Urinary bladder (tissue), 4 donors: ENCODE measurements at places on chromosomes 12 and 14. TPM values are rescaled to one million over a fixed set of nuclear protein-coding genes. Genes with fewer than 3 reads are reported as not detected.

- DNase-seq = no peak
Measured at GRCh38 chr12:52323001-52323400, 1.8 kb upstream of the KRT83 start.

GRCh38 chr14:71336489-71337192, 429.4 kb downstream of the PCNX1 start:
- no peak for DNase-seq

DNA sequence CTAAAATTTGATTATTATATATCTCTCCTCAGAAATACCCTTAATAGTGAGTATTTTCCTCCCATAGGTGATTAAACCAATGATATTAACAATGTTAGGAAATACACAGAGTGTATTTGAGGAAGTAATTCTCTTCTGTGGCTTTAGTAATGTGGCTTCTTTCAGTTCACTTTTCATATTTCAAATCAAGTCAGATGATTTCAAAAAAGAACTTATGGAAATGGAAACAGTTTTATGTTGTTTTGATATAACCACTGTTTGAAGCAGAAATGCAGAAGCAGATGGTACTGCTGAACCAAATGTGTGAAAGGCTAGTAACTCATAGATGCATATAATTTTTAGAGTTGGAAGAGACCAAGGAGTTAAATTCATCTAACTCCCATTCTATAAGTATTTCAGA, 1.9 kb upstream of the GPR33 start:
- no peak for DNase-seq

- DNase-seq = no peak
Measured at GRCh38 chr14:90610346-90611040, 205.7 kb downstream of the TTC7B start.

GRCh38 chr12:22491034-22491433, 53.3 kb downstream of the C2CD5 start:
- DNase-seq = no peak

- DNase-seq = no peak
Measured at GRCh38 chr14:67665868-67666267, 8.6 kb downstream of the VTI1B start.

- no peak for DNase-seq
Measured at GRCh38 chr12:24718617-24719016, 230.3 kb downstream of the BCAT1 start.

GRCh38 chr14:29351996-29352705, 575.5 kb downstream of the PRKD1 start:
- DNase-seq = no peak

- no peak for DNase-seq
Measured at GRCh38 chr14:76212242-76212641, 60.5 kb downstream of the GPATCH2L start.

DNA sequence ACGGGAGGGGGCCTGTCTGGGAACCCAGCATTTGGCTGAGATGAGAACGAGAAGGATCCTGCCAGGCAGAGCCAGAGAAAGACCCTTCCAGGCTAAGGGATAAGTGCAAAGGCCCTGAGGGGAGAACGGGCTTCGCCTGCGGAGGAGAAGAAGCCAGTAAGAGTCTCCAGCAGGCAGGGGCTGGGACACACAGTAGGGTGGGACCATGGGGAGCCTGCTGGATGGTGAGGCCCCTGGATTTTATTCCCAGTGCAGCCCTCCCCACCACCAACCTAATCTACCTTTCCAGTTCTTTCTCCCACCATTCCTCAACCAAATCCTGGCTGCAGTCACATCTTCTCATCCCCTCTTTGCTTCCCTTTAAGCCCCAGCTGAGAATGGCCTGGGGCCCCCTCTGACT, 12.6 kb downstream of the RAPGEF3 start:
- no peak for DNase-seq

GRCh38 chr12:72006766-72007165, 68.1 kb downstream of the TPH2 start:
- no peak for DNase-seq

- DNase-seq = no peak
Measured at GRCh38 chr14:35121026-35121886, 534 bp downstream of the PPP2R3C start.

DNA sequence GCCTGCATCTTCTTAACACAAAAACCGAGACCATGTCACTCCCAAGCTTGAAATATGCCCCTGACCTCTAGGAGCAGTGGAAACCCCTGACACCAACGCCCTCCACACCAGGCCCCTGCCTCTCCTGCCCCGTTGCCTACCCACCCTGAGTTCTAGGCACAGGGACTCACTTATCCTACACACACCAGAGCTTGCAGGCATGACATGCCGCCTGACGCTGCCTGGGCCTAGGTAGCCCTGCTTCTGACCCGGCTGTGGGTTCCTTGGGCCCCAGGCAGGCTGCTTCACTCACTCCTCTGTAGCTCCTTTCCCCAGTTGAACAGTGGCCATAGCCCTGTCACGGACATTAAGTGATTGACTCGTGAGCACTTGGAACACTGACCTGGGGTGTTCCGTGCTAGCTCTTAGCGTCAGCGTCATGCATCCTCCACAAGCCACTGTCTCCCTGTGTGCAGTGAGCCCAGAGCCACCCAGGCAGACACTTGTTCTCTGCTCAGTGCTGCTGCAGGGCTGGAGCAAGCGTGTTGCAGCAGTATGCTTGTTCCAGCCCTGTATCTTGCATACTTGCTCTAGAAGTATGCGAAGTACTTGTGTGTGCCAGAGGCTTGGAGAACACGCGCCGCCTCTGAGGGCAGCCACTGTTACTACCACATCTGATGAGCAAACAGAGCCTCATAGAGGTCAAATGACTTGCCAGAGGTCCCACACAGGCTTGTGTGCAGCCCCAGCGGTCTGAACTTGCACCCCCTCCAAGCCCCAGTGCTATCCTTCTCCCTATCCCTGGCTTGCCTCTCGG, 15.6 kb downstream of the OTUB2 start:
- DNase-seq = no peak

GRCh38 chr12:46430340-46430948, 57.9 kb upstream of the SLC38A2 start:
- no peak for DNase-seq

- DNase-seq = no peak
Measured at GRCh38 chr12:54002278-54002914, 2.4 kb downstream of the HOXC9 start.

GRCh38 chr12:49537752-49538509, 899 bp upstream of the KCNH3 start:
- no peak for DNase-seq

DNA sequence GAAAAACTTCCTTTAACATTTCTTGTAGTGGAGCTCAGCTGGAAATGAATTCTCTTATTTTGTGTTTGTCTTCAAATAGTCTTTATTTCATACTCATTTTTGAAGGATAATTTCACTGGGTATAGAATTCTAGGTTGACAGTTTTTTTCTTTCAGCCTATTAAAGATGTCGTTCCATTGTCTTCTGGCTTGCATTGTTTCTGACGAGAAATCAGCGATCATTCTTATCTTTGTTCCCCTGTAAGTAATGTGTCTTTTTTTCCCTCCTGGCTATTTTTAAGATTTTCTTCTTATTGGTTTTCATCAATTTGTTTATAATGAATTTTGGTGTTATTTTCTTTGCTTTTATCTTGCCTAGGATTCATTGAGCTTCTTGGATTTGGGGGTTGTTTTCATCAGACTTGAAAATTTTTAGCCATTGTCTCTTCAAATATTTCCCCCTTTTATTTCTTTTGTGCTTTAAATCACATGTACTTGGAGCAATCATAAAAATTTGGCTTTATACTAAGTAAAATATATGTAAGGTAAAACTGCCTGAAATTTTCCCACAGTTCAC, 89.4 kb downstream of the UNC79 start:
- DNase-seq = no peak

DNA sequence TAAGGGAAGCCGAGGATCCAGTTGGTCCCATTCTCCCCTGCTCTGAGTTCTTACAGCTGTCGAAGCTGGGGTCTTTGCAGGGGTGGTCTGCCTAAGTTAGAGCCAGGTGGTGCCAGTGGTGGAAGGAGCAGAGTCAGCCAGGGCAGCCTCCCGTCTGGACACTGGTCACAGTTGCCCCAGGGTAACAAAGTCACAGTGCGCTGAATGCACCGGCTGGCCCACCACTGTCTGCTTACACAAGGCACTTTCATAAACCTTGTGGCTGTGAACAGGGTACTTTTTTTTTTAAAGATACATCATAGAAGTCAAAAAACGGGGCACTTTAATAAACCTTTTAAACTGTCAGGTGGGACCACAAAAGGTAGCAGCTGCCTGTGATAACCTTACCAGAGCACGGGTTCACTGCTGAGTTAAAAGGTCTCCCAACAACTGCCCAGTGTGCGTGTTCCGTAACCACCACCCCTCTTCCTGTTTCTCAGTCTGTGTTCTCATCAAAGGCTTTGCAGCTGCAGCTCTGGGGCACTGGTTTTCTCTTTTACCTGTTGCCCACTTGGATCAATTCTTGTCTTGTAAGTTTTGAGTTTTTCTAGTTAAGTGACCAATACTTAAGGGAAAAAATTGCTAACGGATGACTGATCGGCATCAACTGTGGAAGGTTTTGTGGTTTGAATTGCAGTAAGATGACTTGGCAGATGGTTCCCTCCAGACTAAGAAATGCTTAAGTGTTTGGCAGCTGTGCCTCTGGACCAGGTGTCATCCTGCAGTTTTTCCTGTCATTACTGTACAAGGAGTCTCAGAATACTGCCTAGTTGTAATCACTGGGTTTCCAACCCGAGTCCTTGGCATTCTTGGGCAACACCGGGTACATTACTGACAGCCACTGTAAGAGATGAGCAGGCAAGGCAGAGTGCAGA, 55.9 kb downstream of the DYNC1H1 start:
- DNase-seq = no peak

DNA sequence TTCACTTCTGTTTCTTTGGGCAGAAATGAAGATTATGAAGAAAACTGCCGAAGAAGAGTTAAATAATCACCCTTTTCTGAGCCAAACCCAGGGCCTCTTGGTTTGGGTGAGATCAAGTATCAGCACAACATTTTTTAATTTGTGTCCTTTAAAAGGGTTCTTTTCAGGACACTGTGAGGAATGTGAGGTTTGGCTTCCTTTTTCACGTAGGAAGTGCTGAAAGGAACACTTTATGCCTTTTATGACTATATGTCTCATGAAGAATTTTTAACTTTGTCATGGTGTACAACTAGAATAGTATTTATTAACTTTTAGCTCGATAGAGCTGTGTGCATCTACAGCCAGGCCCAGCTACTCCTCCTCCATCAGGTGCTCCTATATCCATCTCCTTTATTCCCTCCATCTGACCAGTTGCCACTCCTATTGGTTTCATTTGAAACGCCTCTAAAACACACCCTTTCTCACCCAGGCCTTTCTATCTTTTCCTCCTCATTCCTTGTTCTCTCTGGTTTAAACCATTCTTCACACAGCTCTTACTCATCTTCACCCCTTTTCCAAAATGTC, 103.6 kb upstream of the LRIG3 start:
- no peak for DNase-seq

DNA sequence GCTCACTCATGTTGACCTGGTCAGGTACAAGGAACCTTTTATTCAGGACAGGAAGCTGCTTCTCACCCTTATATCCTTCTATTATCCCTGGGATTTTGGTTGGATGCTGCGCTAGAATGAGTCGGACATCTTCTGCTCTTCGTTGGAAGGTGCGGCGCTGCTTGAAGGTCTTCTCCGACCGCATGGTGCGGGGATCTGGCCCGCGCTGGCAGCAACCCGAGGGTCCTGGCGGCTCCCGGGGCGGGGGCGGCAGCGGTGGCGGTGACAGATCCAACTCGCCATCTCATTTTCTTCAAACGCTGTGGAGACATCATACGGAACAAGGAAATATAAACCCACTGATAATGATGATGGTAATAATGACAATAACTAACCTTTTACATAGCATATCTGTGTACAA, 126.3 kb downstream of the ATXN7L3B start:
- DNase-seq = no peak

- DNase-seq = no peak
Measured at GRCh38 chr12:106753526-106753925, 21.0 kb upstream of the RIC8B start.

GRCh38 chr12:116325336-116325664, 47.8 kb upstream of the MED13L start:
- DNase-seq = no peak

DNA sequence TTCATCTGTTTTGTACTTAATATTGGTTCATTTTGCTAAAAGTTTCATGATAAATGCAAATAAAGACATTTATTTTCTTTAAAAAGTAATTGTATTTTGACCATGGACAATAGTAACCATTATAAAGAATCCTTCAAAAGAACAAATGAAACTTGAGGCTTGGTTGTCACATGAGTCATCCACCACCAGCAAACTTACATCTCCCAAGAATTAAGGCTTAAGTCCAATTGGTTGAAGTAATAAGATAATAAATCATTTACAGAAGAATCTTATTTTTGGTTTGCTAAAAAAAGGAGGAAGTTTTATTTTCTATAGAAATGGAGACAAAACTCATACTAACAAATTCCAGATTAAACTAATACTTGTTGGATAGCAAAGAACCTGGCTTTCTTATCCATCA, 84.8 kb upstream of the KITLG start:
- DNase-seq = no peak

The PYGL gene
- total RNA-seq = 30.5 TPM

The SPX gene
- total RNA-seq = 0.95 TPM

The TAS2R46 gene
- 11.7 TPM for total RNA-seq

The CIT gene
- total RNA-seq = 23.3 TPM

The ISM2 gene
- total RNA-seq = not detected

The FAM234B gene
- 7.1 TPM for total RNA-seq

The SALL2 gene
- 6.4 TPM for total RNA-seq

The DHRS4 gene
- total RNA-seq = 25.9 TPM

The MSI1 gene
- total RNA-seq = 1.5 TPM

The GNG2 gene
- 44.1 TPM for total RNA-seq

The HOXC11 gene
- 1.5 TPM for total RNA-seq

The CREBL2 gene
- total RNA-seq = 39.0 TPM

The CLEC1A gene
- total RNA-seq = 3.2 TPM

The TPPP2 gene
- total RNA-seq = not detected
